ENCODE measurements at places on chromosomes 3 and 15.
A peak's percentile ranks its signal among the peaks of the same experiment; 100 is the strongest.

DNA sequence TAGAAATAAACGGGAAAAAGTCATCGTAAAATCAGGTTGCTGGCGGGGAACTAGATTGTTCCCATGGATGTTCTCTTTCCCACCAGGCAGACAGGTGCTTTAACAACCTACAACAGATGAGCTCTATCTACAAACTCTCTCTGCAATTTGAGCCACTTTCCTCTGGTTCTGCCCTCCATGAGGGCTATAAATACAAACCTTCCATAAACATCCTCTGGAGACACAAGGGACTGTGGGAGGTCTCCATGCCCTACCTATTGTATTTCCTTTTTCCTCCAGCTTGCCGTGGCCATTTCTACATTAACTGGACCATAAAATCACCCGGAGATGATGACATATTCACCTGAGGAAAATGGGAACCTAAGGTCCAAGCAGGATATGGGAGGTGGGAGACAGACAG lies 151.1 kb downstream of the GABRB3 start:
- no peak for DNase-seq

DNA sequence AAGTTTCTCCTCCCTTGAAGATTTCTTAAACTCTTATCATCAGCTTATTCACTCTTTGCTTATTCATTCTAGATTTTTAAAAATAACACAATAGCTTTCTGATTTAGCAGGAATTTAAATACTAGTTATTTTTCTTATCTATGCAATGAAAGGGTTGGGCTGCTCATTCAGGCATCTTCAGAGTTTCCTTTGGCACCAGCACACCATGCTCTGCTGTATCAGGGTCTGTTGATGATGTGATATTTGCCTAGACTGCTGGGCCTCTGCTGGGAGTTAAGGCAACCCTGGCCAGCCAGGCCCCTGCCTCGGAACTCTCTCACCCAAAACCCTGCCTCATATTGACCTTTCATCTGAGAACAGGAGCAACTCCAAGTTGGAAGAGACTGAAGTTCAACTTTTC lies 35.0 kb downstream of the DRD3 start:
- DNase-seq = no peak

DNA sequence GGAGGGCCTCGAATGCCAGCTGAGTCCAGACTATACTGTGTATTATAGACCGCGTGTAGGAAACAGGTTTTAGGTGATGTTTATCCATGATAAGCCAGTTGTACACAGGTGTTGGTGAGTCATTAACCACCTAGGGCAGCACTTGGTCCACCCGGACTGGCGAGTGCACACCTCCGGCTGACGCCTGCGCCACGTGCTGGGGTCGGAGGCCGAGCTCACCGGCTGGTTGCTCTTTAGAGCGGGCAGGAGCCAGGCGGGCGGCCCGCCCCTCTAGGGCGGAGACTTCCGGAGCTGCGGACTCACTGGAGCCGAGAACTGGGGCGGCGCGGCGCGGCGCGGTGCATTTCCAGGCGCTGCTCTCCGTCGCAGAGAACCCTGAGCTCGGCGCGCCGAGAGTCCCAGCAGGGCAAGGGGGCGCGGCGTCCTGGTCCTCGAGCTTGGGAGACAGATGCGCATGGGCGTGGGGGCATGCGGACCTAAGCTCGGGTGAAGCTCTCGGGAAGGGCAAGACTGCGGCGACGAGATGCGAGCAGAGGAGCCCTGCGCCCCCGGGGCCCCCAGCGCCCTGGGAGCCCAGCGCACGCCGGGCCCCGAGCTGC lies at the start of gene ESYT3:
TSS of gene ESYT3 (plus strand) at position 341 of the 599 bp plus-strand sequence. CDS start at position 524, 183 bp downstream.
- DNase-seq = peak; percentile 66

GRCh38 chr3:195348426-195349115 lies 77.6 kb upstream of the XXYLT1 start:
- no peak for DNase-seq

DNA sequence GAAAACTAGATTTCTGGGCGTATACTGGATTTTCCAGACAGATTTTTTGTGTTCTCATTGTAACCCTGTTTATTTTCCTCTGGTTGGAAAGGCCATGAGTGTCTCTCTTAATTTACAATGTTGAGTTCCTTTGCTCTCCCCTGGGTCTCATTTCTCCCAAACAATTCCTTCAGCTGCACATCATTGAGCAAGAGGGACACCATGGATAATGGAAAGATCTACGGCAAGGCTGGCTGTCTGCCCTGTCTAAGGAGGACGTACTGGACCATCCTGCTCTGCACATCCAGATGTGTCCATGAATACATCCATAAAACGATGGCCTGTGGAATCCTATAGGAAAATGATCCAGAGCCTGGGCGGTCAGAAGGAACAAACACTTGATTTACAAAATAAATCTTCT lies 258.1 kb upstream of the MCTP2 start:
- DNase-seq = no peak

DNA sequence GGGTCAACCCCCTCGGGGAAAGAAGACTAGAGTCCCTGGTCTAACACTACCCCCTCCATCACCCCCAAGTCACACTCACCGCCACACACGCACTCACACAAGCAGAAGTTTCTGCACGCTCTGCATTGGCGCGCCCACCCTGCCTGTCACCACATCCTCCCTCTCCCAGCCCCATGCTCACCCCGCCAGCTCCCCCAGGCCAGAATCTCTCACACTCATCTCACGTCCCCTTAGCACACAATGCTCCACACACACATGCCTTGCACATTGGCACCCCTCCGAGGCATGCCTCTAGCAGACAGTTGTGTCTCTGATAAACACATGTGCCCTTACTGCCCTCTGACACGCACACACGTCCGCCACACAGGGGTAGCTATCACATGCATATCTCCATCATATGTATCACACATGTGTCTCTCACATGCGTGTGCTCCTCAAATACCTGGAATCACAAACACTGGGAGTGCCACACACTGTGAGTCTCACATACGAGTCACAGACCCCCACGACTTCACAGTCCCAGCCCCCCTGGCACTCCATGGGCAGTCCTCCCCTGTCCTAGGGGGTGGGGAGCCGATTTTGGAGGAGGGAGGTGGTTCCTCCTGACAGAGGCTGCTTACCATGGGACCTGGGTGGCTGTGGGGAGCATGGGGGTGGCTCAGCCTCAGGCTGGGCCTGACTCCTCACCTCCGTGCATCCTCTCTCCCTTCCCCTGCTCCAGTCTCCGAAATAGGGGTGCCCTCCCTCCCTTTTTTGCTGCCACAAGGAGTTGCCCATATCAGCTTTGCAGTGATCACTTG lies 898 bp downstream of the FBLN2 start:
- DNase-seq = no peak

GRCh38 chr15:62803856-62804400 lies 238.6 kb upstream of the TPM1 start:
- DNase-seq = no peak

DNA sequence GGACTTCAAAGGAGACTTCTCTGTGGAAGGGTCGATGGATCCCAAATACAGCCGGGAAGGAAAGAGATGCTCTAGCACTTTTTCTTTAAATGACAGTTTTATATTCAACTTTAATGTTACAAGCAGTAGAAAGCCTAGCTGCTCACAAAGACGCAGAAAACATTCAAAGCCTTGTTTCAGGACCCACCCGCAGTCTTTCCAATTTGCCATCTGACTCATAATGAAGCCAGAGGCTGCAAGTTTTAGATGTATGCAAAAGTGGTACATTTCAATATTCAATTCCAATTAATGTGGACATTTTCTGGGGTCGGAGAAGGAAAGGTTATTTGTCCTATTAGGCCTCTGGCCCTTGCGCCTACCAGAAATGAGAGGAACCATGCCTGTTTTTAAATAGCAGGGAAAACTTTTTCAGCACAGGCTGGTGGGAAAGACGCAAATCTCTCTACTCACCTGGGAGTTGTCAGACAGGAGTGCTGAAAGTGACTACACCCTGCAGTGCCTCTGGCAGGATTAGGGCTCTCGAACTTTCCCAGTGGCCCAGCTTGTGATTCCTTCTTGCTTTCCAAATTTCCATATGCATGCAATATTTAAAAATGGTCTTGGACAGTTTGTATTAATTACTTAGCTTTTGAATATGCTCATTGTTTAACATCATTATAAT lies 117.4 kb upstream of the MBNL1 start:
- no peak for DNase-seq

DNA sequence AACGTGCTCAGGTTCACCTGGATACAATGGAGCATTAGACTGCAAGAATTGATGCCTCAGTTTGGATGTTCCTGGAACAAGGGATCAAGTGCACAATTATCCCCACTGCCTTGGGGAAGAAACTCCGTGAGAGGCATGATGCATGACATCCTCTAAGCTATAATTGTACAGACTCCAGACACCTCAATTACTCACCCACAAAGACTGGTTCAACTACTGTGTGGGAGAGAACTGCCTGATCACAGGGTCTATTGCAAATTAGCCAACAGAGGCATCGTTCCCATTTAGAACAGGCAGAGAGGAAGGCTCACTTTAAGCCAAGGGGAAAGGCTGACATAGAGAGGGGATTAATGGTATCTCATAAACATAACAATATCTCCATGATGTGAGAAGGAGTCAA lies 43.5 kb downstream of the ARRDC4 start:
- DNase-seq = no peak

- DNase-seq = no peak
Measured at GRCh38 chr15:26679927-26680326, 92.9 kb downstream of the GABRB3 start.

- DNase-seq = no peak
Measured at GRCh38 chr3:64441861-64442260, 216.6 kb upstream of the PRICKLE2 start.

- no peak for DNase-seq
Measured at GRCh38 chr15:26146202-26146601, 283.1 kb upstream of the ATP10A start.

GRCh38 chr15:67433495-67434099 lies 87.3 kb upstream of the C15orf61 start:
- peak; percentile 41 for DNase-seq

GRCh38 chr3:152113413-152113812 lies 155.3 kb upstream of the MBNL1 start:
- DNase-seq = no peak

GRCh38 chr3:46574881-46575576 lies 8.9 kb upstream of the LRRC2 start:
- DNase-seq = no peak

GRCh38 chr3:27659279-27660021 lies 62.7 kb downstream of the EOMES start:
- DNase-seq = peak; percentile 50

DNA sequence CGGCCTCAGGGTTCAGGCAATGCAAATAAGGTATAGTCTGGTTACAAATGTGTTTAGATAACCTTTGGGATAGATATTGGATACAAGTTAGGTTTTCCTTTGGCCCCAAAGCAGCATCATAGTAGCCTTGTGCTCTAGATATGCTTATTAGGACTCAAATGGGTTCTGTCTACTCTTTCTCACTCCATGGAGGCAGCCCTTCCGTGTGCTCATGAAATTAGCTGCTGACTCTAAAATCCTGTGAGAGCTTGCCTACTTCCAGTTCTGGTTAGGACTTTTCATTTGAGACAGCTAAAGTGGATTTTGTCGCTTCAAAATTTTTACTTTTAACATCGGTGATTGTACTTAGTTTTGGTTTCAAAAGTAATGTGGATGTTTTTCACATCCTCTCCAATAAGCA lies 1.6 kb downstream of the CDV3 start:
- no peak for DNase-seq

DNA sequence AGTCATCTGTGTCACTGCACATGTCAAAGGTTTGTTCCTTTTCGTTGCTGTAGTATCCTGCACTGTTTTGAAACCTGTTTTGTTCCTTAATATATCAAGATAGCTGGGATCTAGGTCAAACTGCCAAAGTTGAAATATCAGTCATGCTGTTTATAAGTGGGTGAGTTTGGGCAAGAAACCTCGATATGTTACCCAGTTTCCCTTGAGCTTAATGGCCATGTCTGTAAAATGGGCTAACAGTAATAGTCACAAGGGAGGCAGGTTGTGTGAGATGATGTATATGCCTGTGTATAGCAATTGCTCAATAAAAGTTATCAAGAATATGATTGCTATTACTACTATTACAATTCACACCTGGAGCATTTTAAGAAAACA lies 57.1 kb downstream of the BHLHE40 start:
- DNase-seq = no peak

- DNase-seq = no peak
Measured at GRCh38 chr3:37216597-37217097, 42.3 kb upstream of the LRRFIP2 start.

- DNase-seq = no peak
Measured at GRCh38 chr3:72756900-72757299, 91.3 kb downstream of the SHQ1 start.

GRCh38 chr15:73965758-73966113 lies 26.4 kb downstream of the STOML1 start:
- DNase-seq = no peak

DNA sequence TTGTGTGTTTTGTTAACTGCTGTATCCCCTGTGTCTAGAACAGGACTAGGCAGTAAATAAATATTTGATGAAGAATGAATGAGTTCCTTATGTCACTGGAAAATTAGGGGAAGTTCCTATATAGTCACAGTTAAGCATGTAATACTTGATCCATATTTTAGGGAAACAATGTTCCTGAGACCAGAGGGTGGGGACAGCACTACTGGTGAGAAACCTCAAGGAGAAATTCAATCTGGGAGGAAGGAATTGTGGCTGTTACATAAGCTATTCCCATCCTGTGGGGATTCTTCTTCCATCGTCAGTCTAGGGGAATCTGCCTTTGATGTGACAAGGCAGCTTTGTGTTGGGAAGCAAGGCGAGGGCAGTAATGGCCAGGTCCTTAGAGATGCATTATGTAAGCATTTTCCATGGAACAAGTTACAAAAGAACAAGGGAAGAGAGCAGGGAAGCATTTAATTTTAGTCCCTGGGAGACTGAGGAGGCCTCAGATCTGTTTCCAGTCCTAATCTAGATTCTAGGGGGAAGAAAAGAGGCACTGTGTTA lies 219.3 kb upstream of the TTC14 start:
- no peak for DNase-seq

- no peak for DNase-seq
Measured at GRCh38 chr3:104909198-104909597, 457.5 kb upstream of the ALCAM start.

- peak; percentile 73 for DNase-seq
Measured at GRCh38 chr3:67018105-67018788, 20.1 kb downstream of the KBTBD8 start.

GRCh38 chr15:66256692-66257091 lies 3.1 kb upstream of the MEGF11 start:
- no peak for DNase-seq

Data from liver (tissue), 10 donors.